RCC 7860 (cell line): ENCODE measurements at places on chromosomes 12 and 14.
A peak's percentile ranks its signal among the peaks of the same experiment; 100 is the strongest.

GRCh38 chr14:88848571-88848970, 24.1 kb downstream of the TTC8 start:
- DNase-seq = no peak

- DNase-seq = no peak
These were observed at the start of gene TMEM63C for GRCh38 chr14:77181603-77182437. Gene TMEM63C, plus strand, starts transcription at chr14:77181798. Its CDS starts 37,016 bp downstream, at chr14:77218814.

- DNase-seq = no peak
These were observed 129.4 kb upstream of the DNM1L start for GRCh38 chr12:32549675-32550079.

- no peak for DNase-seq
These were observed 130.2 kb upstream of the HMGA2 start for GRCh38 chr12:65694130-65694529.

- DNase-seq = no peak
These were observed 1122.1 kb upstream of the SEL1L start for GRCh38 chr14:82655770-82656169.

DNA sequence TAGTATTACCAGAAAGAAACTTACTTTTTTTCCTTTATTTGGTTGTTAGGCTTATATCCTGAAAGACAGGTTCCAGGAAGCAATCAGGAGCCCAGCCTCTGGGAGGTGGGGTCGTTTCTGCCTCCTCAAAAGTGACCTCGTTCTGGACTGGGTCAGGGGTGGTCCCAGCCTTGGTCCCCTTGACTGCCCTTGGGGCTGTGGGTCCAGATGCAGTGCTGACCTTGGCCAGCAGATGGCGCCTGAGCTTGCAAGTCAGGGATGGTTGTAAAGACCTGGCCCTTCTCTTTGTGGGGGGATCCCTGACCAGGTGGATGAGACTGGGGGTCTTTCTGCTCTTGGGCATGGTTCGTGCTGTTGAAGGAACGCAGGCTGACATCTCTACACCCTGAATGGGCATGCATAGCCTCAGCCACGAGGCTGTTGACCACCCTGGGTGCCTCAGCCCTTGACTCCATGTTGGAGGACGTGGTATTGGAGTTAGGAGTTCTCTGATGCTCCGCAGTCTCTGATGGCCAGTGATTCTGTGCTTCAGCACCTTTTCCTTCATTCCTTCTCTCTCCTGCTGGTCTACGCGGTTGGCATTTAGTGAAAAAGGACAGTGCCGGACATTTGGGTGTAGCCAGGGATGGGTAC, 62.4 kb downstream of the ADCK1 start:
- no peak for DNase-seq

DNA sequence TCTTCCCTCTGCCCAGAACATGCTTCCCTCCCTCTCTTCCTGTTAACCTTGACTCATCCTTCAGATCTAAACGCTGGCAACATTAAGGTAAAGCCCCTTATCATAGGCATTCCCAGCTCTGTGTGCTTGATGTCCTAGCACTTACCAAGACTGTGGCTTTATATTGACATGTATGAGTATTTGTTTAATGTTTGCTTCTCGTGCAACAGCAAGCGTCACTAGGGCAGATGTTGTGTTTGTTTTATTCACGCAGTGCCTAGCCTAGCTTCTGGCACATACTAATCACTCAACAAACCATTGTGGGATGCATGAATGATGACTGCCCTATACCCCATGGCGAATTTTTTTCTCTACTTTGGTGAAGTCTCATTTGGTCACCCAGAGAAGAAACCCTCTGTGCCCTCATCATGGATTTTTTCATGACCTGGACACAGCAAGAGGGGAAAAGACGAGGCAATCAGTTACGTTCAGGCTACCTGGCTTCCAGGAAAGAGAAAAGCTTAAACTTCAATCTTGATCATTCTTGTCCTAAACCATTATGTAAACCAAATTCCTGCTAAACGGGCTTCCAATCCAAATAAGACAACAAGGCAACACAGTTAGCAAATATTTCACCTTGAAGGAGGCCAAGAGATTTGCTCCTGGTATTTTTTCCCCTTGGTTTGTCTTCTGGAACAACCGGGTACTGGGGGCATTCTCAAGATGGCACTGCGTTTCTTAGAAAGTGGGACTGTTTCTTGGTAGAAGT, 47.9 kb upstream of the SOCS2 start:
- no peak for DNase-seq

DNA sequence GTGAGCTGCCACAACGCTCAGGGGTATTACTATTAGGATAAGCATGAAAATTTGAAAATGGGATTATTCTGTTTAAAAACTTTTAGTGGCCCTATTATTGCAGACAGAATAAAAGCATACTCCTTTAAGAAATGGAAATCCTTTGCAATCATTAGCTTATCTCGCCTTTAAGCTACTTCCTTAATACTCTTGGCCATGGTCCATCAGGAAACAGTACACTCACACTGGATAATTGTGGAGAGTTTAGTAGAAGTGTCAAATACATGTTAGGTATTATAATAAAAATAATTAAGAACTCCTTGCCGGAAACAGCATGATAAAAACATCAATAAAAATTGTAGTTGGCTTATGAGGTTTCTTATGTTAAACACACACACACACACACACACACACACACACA, 100.4 kb upstream of the PPFIA2 start:
- DNase-seq = no peak

GRCh38 chr14:92686900-92687427, 61.5 kb downstream of the LGMN start:
- peak; percentile 4 for DNase-seq

DNA sequence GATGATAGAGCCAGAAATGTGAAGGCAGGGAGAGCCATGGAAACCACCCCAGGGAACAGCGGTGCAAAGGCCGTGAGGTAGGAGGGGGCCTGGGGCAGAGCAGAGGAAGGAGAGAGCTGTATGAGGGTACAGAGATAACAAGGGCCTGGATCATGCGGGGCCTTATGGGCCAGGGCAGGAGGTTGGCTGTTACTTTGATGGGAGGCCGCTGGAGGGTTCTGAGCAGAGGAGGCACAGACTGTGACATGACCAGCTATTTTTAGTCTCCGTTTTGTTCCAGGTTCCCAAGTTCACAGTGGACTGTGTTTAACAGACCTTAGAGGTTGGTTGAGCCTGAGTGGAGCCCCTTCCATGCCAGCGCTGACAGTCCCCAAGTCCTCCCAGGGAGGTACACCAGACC, 118.6 kb downstream of the GCH1 start:
- DNase-seq = no peak

DNA sequence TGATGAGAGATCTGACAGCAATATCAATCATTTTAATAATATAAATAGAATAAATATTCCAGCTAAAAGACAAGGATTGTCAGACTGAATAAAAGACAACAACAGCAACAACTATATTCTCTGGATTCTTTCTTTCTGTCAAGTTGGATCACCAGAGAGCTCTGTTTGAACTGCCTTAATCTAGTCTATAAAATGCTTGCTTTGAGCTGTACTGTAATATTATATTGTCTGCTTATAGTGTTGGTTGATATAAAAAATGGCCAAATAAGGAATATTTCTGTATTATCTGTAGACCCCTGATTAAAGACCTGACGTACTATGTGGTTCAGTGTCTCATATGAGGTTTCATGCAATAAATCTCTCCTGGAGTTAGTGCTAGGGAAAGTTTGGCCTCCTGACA, 46.3 kb upstream of the CSRP2 start:
- DNase-seq = no peak

- peak; percentile 63 for DNase-seq
These were observed 25.9 kb downstream of the SLC11A2 start for GRCh38 chr12:51000245-51000644.

- no peak for DNase-seq
These were observed 12.9 kb downstream of the NCOR2 start for GRCh38 chr12:124554429-124555029.
